ENCODE measurements at places on chromosomes 16 and 17.

DNA sequence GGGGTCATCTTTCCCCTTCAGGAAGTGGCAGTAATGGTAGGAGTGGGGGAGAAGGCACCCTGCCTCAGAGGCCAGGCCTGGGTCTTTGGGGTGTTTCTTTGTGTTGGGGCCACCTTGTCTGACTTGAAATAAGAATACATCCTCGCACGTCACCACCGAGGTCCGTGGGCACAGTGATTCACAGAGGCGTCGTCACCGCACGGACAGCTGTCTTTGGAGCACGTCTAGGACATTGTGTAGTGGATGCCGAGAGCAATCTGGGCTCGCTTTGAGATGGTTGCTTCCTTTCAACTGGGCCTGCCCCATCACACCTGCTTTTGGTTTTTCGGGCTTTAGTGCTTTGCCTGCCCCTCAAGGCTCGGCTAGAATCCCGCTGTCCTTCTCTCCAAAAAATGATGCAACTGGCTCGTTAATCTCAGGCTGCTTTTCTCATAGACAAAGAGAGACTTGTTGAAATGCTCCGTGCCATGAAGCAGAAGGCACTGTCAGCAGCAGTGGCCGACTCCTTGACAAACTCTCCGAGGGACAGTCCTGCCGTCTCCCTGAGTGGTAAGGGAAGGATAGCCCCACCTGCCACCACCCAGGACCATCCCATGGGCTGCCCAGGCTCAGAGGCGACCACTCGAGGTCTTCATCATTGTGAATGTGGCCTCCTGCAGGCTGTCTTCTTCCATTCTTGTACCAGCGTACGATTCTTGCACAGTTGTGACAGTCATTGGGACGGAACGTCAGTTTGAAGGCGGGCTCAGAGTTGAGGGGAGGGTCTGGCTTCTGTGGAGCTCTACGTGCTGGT is 24.0 kb downstream of the GINS2 start:
- no peak for DNase-seq

DNA sequence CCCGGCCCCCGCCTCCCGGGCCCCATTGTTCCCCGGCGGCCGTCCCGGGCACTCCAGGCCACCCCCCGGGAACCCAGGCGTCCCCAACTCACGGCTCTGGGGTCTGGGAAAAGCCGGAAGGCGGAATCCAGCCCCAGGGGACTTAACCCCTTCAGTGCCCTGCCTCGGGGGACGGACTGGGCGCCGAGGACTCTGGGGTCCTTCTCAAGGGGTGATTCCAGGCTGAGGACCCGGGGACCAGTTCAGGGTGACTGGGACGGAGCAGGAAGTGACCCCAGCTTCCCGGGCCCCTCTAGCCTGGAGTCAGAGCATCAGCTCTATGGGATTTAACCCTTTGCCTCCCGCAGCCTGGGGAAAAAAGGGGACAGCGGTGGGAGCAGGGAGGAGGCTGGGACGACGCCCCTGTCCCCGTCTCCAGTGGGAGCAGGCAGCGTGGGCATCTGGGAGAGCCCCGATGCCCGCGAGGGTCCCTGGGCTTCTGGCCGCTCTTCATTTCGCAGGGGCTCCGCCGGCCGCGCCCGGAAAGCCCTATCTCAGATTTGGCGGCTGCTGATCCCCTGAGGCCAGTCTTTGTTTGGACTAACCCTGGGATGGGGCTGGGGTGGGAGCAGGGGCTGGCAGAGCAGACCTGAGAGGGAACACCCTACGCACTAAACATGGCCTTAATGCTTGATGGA is at the start of gene ZNF629:
ZNF629 (minus strand) TSS at position 270 of the 677 bp plus-strand sequence. CDS start 2,723 bp downstream, outside the sequence.
- DNase-seq = no peak

GRCh38 chr17:44188576-44189403 is 2.0 kb downstream of the TMUB2 start:
- no peak for DNase-seq

- DNase-seq = no peak
Observed at GRCh38 chr17:4393806-4394205, 27.3 kb upstream of the UBE2G1 start.

GRCh38 chr16:180681-181564 is 664 bp downstream of the HBQ1 start:
- DNase-seq = no peak

DNA sequence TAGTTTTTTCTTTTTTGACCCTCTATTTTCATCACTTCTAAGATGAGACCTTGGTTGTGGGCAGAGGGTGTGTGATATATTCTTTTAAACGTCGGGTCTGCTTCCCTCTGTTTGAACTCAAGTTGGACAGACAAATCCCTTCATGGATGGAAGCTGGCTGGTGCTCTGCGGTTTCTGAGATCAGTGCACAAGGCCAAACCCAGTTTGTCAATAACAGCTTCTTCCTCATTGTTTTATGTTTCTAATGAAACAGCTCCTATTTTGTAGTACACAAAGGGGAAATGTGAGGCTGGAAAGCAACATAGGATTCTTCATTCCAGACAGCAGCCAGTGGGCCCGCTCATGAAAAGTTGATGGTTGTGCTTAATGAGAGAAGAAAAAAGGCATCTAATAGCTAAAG is 159.6 kb downstream of the PRKCA start:
- DNase-seq = no peak

DNA sequence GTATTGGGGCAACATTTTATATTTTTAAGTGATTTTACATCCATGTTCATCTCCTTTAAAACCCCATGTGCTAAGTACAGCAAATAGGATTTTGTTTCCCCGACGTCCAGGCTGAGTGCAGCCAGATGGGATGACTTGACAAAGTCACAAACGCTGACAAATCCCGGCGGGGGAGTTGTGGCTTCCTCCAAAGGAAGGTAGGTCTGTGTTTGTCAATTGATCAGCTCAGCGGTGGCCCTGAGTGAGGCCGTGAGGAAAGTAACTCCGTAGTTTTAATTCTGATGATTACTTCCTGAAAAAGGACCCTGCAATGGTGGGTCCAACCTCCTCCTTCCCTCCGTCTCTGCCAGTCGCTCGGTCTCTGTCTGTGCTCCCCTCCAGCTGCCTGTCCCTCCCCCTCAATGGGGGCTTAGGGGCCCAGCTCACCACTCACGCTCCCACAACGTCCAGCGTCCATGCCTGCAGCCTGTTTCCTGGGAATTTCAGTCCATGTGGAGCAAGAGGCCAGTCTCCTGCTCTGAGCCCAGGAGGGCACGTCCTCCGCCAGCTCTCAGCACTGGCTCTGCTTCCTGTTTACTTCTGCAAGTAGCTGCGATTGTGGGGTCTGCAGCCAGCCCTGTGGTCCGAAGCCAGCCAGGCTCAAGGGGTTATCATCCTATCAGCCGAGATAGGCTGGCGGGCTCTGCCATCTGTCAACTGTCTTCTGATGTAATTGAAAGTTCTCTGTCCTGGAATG is 209.4 kb upstream of the FOXF1 start:
- no peak for DNase-seq

- DNase-seq = no peak
Observed at GRCh38 chr17:20852990-20853370, 189.8 kb downstream of the USP22 start.
